Stimulated activated CD8-positive, alpha-beta memory T cell treated with anti-CD3 and anti-CD28 coated beads, Interleukin-15, amount 100 ng/mL, for 4 hours (primary cell): ENCODE measurements at places on chromosomes 1 and 21.

- DNase-seq: no peak
These were observed 10.4 kb downstream of the PPP2R5A start for GRCh38 chr1:212295579-212295978.

- no peak for DNase-seq
These were observed 7.6 kb downstream of the PEX19 start for GRCh38 chr1:160277330-160277729.

- DNase-seq: no peak
These were observed 51.2 kb downstream of the KCNJ15 start for GRCh38 chr21:38307771-38308531.

GRCh38 chr1:203342192-203342940 lies 8.6 kb downstream of the FMOD start:
- DNase-seq: no peak

GRCh38 chr1:51523931-51524330 lies 4.9 kb upstream of the EPS15 start:
- DNase-seq: no peak

- DNase-seq: no peak
These were observed 36.7 kb downstream of the CSMD2 start for GRCh38 chr1:34128186-34128889.

DNA sequence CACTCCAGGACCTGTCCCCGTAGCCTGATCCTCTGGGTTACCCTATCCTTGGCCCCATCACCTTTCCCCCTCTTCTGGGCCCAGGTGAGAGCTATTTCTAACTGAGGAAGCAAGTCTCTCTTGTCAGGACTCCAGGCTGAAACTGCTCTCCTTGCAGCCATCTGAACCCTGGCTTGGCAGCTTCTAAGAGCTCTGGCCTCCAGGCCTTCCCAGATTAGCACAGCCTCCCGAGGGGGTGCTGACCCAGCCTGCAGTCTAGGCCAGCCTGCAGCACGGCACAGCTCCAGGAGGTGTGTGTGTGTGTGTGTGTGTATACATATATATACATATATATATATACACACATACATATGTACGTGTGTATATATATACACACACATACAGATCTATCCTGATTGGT lies 17.4 kb downstream of the CACNA1S start:
- DNase-seq: no peak

DNA sequence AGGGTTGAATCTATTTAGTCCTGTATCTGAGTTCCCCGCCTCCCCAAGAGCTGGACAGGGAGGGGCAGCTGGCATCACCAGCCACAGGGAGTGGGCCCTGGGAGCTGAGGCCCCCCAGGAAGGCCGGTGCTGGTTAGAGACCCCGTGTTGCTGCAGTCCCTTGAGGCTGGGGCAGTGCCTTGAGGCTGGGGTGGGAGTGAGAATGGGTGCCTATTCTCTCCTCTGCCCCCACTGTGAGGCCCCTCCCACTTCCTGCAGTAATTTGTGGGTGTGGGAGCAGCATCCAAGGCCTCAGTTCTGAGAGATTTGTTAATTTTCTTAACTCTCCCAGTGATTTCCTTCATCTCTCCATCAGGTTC lies 2.5 kb upstream of the TRAPPC3 start:
- DNase-seq: peak; percentile 43
